RWPE2 (cell line): ENCODE measurements at places on chromosomes 16 and 17.

DNA sequence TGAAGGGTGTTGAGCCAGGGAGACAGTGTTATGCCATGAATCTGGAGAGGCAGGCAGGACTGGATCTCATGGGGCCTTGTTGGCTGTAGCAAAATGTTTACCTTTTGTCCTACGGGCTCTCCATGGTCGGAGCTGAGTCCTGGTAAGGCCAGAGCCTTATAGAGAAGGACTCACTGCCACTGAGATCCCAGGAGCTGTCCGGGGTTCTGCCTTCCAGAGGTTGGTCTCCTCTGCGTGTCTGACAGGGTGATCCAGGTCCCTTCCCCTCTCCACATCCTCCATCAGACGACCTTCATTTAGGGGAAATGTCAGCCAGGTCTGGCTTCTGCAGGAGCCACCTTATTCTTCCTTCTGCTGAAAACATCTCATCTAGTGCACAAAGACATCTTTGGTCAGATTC lies 285.2 kb upstream of the N4BP1 start:
- no peak for DNase-seq

GRCh38 chr17:65785109-65785508 lies 223.7 kb upstream of the AXIN2 start:
- no peak for DNase-seq

DNA sequence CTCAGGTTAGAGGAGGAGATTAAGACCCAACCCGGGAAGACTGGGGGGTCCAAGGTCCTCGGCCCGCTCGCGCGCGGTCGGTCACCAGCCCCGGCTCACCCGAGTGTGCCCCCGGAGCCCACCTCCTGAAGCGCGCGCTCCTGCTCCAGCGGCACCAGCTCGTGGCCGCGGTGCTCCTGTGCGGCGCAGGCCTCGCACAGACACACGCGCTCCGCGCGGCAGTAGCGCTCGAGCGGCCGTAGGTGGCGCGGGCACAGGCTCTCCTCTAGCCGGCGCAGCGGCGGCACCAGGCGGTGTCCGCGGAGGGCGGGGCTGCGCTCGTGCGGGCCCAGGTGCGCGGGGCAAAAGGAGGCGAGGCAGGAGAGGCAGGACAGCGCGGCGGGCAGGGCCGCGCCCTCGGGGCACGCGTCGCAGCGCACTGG lies 618 bp downstream of the TRIM47 start:
- peak; percentile 84 for DNase-seq

DNA sequence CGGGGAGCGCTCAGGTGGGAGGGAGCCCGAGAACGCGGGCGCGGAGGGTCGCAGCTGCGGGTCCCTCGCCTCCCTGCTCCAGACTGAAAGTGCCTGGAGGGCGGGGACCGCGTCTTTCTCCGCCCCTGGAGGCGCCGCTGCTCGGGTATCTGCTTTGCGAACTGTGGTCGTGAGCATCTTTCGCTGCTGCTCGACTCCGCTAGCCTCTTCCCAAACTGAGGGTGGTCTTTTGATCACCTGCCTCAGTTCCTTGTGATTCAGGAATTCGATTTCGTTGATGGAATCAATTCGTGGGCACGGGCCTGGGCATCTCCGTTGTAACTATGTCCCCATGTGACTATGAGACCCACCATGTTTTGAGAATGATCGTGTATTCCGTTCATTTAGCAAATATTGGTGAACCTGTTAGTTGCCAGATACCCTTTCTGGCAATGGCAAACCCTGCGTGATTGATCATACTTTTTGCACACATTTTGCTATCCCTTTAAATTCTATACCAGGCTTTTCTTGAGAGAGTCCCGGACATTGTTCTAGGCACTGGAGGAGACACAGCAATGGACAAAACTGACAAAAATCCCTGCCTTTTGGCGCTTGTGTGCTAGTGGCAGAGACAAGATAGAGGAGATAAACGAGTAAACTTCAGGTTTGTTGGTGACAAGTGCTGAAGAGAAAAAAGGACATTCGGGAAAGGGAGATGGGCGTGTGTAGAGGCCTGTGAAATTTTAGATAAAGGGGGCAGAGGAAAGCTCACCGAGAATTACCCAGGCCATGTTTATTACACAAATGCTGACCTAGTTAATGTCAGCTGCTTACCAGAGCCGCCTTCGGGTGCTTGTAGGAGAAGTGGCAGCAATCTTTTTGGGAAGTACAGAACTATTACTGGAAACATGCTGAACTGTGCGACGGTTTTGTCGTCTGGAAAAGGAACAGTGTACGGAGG lies 948 bp downstream of the UTP18 start:
- no peak for DNase-seq

DNA sequence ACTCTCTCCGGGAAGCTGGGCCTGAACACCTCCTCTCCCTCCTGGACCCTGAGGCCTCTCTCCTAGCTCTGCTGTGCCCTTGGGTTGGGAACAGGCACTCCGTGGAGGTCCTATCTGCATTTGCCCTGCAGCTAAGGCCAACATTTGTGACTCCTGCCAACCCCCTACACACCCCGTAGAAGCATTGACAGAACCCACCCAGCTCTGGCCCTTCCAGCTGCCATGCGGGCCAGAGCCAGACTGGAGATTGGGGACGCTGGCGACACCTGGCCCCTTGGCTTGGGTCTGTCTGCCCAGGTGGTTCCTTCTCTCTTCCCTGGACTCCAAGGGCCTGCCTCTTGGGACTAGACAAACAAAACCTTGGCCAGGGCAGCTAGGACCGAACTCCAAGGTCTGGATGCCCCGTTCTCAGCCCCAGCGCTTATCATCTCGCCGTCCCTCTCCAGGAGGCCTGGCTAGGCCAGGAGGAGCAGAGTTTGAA lies 644 bp upstream of the RHBDF2 start:
- no peak for DNase-seq
